Esophagus squamous epithelium (tissue), 5 donors: ENCODE measurements at places on chromosomes 11 and 22.

DNA sequence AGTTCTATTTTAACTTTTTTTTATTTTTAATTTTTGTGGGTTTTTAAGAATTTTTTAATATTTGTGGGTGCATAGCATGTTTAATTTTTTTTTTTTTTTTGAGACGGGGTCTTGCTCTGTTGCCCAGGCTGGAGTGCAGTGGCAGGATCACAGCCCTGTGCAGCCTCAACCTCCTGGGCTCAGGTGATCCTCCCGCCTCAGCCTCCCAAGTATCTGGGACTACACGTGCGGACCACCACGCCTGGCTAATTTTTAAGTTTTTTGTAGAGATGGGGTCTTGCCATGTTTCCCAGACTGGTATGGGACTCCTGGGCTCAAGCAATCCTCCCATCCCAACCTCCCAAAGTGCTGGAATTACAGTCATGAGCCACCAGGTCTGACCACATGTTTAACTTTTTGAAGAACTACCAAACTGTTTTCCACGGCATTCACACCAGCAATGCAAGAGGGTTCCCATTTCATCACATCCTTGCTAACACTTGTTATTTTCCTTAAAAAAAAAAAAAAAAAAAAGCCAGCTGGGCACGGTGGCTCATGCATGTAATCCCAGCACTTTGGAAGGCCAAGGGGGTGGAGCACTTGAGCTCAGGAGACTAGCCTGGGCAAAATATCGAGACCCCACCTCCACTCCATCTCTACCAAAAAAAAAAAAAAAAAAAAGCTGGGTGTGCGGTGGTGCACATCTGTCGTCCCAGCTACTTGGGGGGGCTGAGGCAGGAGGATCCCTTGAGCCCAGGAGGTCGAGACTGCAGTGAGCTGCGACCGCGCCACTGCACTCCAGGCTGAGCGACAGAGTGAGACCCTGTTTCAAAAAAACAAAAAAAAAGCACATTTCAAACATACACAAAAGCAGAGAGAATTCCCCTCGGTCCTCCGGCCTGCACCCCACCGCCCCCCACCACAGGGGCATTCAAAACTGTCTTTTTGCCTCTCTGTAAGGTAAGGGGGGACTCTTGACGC is 16.7 kb upstream of the TXNRD2 start:
- DNase-seq: no peak

- no peak for DNase-seq
Measured at GRCh38 chr22:39748877-39749276, 144.7 kb downstream of the ENTHD1 start.

GRCh38 chr22:50528682-50529415 is 963 bp downstream of the TYMP start:
- DNase-seq: no peak

DNA sequence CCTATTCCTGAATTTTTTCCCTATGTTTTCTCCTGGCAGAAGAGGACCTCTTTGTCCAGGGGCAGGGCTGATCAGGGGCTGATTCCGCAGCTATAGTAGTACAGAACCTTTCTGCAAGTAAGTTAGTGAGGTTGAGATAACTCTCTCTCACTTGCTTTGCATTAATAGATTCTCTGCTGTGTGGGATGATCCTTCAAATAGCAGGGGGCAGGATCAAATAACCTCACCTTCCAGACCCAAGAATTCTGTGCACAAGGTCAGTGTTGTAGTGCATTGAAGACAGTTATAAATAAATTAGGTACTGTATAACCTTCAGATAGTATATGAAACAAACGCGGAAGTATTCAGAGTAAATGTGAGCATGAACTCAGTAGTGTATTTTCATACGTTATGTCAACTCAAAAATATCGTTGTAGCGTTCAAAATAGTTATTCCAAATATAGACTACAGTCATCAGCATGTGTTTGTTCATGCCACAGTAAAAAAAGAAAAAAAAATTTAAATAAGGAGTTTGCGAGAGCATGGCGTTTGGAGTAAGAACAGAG is 278 bp downstream of the MMP26 start:
- DNase-seq: no peak

- DNase-seq: no peak
Measured at GRCh38 chr11:134951305-134951700, 539.3 kb upstream of the B3GAT1 start.
